Lower leg skin (tissue), 4 donors: ENCODE measurements at places on chromosomes 7 and 10.

DNA sequence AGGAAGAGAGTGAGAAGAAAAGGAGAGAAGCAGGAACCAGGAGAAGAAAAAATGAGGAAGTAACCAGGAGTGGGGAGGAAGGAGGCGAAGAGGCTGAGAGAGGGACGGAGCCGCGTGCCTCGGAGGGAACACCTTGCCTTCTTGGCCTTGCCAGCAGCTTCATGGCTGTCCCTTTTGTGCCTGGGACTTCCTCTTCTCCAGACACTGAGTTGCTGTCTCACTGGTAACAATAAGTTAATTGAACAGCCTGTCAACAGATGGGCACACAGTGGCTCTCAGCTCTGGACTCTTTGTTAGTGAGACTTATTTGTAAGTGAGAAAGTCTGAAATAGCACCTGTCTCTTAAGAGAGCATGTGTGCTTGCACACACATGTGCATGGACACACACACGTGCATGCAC is 83.2 kb downstream of the GATA3 start:
- DNase-seq: no peak

DNA sequence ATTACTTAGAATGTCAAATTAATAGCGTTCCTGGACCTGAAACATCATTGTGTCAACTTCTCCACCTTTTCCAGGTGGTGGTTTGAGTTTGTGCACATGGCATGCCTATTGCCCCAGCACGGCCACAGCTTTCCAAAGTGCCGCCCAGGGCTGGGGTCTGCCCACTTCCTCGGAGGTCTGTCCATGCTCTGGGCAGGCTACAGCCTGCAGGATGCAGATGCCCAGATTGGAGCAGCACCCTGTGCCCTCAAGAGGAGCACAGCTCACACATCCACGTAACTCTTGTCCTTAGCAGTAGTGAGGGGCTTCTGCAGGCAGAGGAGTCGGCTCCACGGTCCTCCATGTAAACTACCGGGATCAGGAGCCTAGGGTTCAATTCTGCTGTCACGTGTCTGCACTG is 238.6 kb downstream of the EBF3 start:
- DNase-seq: no peak

DNA sequence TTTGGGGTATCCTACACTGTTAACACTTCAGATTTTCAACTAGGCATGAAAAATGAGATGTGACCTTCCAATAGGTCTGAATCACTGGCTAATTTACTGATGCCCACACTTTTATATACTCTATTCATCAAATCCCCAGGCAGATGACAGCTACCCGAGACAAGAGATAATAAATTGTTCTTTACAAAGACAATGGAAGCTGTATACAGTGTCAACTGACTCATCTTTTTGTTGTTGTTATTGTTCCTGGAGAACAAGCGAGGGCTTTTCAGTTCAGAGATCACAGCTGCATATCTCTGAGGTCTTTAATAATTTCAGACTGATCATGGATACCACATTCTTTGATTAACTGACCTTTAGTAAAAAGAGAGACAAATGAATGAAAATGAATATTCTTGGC is 228.9 kb downstream of the SDHAF3 start:
- no peak for DNase-seq

GRCh38 chr7:120997882-120998474 is 9.5 kb downstream of the CPED1 start:
- no peak for DNase-seq

DNA sequence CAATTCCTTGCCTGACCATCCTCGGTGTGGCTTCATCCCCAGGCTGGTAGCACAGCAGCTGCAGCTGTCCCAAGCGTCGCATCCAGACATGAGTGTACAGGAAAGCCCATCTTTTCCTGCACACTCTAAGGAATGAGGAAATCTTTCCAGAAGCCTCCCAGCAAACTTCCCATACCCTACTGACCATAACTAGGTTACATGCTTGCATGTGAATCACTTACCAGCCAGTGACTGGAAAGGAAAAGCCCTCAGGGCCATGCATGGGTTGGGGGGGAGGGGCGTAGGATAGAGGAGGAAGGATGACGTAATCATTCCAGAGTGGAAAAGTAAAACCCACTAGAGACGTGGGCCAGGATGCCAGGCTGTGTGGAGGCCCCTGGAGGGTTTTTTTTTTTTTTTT is 18.9 kb upstream of the ZNF212 start:
- no peak for DNase-seq

GRCh38 chr10:101564490-101564991 is 23.5 kb downstream of the POLL start:
- no peak for DNase-seq

GRCh38 chr7:41889472-41889871 is 186.6 kb upstream of the INHBA start:
- DNase-seq: no peak

DNA sequence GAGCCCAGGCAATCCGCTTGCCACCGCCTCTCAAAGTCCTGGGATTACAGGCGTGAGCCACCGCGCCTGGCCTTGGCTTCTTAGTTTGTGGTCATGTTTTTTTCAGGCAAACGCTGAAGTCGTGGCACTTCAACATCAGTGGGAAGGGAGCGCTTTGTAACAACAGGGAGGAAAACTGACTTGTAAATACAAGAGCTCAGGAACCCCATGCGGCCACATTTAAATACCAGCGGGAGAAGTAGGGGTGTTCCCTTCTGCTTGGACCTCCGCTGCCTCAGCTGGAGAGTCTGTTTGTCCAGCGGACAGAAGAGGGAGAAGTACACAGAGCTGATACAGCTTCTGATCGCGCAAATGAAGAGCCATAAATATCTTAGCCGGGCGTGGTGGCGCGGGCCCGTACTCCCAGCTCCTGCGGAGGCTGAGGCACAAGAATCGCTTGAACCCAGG is 108.7 kb upstream of the KMT2C start:
- DNase-seq: no peak
